ENCODE measurements at places on chromosomes 4 and X. TPM values are rescaled to one million over a fixed set of nuclear protein-coding genes. Genes with fewer than 3 reads are reported as not detected.

The TRIM2 gene
- 52.4 TPM for total RNA-seq

The LUZP4 gene
- total RNA-seq: not detected

The FGF16 gene
- total RNA-seq: not detected

- H3K27ac ChIP-seq: no peak overlapping the region
- H3K27me3 ChIP-seq: no peaks in the 10 kb centered on the region
- no peak for DNase-seq
- H3K36me3 ChIP-seq: no peaks in the 10 kb centered on the region
Observed at GRCh38 chr4:2321279-2322196, 59.6 kb upstream of the MXD4 start.

DNA sequence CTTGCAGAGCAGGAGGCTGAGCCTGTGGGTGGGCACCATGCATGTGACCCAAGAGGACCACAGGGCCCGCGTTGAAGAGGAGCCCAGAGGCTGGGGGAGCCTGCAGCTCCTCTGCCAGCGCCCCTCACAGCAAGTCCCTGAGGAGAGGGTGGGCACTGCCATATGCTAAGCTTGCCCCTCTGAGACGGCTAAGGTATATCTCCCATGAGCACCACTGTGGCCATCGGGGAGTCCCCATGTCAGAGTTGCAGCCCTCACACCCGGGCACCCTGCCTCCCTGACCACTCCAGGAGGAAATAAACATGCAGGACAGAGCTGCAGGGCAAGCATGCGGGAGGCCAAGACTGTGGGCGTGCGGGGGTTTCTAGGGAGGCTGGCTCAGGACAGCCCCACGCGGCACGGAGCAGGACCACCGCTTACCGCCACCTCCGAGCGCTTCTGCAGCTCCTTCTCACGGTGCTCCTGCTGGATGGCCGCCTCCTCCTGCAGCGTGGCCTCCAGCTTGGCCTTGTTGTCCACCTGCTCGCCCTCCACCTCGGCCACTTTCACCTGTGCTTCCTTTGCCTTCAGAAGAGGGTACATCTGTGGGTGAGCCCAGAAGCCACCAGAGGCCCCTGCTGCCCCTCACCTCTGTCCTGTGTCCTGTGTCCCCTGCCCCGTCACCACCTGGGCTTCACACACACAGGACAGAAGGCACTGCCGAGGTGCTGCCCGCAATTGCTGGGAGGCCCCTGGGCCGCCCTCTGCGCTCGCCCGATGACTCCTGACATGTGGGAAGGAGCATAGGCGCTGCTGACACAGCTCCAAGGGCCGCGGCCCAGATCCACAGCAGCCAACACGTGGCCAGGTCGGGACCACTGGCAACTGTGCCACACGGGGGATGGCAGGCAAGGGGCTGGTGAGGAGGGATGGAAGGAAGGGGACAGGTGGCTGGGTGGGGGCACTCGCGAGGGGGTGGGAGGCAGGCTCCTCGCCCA lies 29.8 kb downstream of the FGFR3 start:
- H3K4me1 ChIP-seq: no peaks in the 10 kb centered on the region
- DNase-seq: no peak
- no peak overlapping the region for H3K27ac ChIP-seq
- no peaks in the 10 kb centered on the region for H3K27me3 ChIP-seq
- no peak overlapping the region for H3K4me3 ChIP-seq

DNA sequence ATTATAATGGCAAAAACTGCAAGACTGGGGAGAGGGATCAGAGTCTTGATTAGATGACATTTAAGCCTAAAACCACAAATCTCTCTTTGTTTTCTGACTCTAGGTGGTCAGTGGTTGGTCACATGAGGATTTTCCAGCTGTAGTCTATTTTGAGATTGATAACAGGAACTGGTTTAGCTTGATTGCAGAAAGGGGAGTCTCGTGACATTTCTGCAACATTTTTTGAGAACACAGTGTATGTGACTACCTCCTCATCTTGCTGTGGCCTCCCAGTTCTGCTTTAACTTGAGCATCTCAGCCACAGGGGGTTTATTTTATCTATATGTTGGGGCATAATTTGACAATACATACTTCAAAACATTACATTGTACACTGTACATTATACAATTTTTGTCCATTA lies 726.4 kb upstream of the MAGEB2 start:
- H3K4me3 ChIP-seq: no peak overlapping the region
- H3K27me3 ChIP-seq: no peaks in the 10 kb centered on the region
- no peak overlapping the region for H3K27ac ChIP-seq
- no peak for DNase-seq

DNA sequence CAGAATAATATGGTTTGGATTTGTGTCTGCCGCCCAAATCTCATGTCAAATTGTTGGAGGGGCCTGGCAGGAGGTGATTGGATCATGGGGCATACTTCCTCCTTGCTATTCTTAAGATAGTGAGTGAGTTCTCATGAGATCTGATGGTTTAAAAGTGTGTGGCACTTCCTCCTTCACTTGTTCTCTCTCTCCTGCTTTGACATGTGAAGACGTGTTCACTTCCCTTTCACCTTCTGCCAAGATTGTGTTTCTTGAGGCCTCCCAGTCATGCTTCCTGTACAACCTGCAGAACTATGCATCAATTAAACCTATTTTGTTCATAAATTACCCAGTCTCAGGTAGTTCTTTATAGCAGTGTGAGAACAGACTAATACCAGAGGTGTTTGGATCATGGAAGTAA lies 325.7 kb upstream of the GIMD1 start:
- H3K36me3 ChIP-seq: no peaks in the 10 kb centered on the region
- no peak for DNase-seq
- no peak overlapping the region for H3K27ac ChIP-seq
- H3K4me1 ChIP-seq: no peaks in the 10 kb centered on the region

DNA sequence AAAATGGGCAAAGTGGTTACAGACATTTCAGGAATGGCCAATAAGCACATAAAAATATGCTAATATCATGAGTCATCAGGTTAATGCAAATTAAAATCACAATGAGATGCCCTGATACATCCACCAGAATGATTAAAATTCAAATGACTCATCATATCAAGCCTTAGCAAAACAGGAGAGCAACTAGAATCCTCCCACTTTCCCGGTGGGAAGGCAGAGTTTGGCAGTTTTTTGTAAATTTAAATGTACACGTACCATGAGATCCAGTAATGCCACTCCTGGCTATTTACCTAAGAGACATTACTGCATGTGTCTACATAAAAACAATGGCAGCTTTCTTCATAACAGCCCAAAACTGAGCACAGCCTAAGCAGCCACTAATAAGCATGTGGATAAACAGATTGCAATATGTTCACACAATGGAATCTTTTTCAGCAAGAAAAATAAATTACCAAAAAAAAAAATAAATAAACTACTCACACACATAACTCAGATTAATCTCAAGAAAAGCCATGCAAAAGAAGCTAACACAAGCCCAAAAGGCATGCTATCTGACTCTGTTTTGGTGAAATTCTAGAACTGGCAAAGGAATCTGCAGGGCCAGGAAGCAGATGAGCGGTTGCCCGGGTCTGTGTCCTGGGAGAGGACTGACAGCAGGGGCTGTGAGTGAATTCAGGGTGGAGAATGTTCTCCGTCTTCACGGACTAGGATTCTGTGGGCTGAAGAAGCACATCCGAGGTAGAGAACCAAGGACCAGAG lies 48.8 kb downstream of the AFAP1 start:
- no peaks in the 10 kb centered on the region for H3K27me3 ChIP-seq
- DNase-seq: no peak
- peak overlapping the region; percentile 59 for H3K27ac ChIP-seq
- H3K4me3 ChIP-seq: no peak overlapping the region
- H3K36me3 ChIP-seq: no peaks in the 10 kb centered on the region

DNA sequence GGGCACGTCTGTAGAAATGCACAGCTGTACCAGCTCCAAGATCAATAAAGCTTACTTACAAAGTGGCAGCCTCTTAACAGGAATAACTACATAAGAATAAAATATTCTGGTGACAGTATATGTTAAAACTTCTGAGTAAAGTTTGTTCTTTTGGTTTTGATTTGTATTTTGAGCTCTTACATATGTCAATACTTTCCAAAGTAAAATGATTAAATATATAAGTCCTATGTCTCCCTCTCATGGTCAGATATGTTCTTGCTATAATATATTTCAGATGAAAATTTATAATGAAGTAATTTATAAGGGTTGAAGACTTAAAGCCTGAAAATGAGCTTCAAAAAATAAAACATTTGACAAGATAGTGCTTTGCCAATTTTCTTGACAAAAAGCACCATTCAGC lies 254.4 kb downstream of the NPFFR2 start:
- no peaks in the 10 kb centered on the region for H3K27me3 ChIP-seq
- H3K36me3 ChIP-seq: no peaks in the 10 kb centered on the region
- no peak overlapping the region for H3K4me3 ChIP-seq
- no peaks in the 10 kb centered on the region for H3K4me1 ChIP-seq

GRCh38 chr4:151541389-151542071 lies 132.6 kb downstream of the FHIP1A start:
- H3K36me3 ChIP-seq: no peaks in the 10 kb centered on the region
- DNase-seq: no peak
- H3K27ac ChIP-seq: peak overlapping the region; percentile 71
- H3K27me3 ChIP-seq: no peaks in the 10 kb centered on the region

DNA sequence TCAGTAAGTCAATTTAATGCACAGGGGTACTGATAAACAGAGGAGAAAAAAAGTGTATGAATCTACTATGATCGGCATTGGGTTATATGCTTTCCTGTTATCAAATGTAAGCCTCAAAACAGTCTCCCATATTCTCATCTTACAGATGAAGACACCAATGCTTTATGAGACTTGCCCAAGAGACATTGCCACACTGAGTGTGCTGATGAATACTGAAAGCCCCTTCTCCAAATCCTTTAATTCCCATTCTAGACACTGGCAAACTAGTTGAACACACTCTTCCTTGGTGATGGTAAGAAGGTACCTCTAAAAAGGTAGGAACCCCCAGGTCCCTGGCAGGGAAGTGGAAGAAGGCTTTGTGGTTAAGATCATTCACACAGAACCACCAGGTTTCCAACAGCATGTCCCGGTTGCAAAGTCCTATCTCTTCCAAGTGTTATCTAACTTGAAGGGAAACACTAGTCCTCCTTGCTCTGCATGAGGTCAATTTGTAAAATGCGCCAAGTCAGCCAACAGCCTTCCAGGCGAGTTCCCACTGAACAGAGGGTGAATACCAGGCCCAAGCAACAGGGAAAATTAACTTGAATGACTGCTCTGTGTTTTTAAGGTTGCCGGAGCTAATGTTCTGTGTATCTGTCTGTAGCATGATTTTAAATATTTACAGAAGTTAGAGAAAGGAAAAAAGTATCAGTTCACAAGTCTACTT lies 5.1 kb downstream of the SETD7 start:
- H3K27me3 ChIP-seq: no peaks in the 10 kb centered on the region
- H3K4me3 ChIP-seq: no peak overlapping the region
- H3K27ac ChIP-seq: peak overlapping the region; percentile 13
- no peak for DNase-seq
- H3K4me1 ChIP-seq: no peaks in the 10 kb centered on the region
- no peaks in the 10 kb centered on the region for H3K36me3 ChIP-seq

GRCh38 chr4:40736910-40737309 lies 12.8 kb upstream of the NSUN7 start:
- H3K4me1 ChIP-seq: no peaks in the 10 kb centered on the region
- H3K27ac ChIP-seq: no peak overlapping the region
- no peak overlapping the region for H3K4me3 ChIP-seq
- DNase-seq: no peak

DNA sequence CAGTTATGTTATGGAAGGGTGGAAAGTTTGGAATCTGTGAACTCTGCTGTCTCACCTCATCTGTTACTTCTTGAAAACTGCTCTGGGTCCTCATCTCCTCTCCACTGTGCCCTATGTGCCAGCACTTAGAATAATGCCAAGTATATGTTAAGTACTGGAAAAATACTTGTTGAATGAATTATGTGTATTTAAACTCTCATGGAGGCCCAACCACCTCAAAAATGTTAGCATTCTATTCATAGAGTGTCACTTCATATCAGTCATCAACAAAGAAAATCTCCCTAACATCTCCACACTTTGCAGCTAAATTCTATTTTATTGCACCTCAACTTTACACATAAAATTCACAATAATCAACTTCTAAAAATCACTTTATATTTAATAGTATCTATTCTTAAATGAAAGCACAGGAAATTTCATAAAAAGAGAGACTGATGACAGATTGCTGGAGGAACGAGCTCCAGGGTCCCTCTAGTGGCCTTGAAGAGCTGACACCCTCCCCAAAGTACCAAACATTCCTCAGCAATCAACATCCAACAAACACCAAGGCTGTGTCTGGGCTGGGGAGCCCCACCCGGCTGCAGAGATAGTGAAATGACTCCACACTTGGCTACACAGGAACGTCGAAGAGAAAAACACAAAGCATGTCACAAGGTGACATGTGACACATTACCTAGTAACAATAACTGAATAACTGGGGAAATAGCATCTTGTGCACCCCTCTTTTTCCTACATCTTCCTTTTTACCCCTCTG lies 45.8 kb downstream of the SLC39A8 start:
- no peaks in the 10 kb centered on the region for H3K36me3 ChIP-seq
- DNase-seq: no peak
- no peak overlapping the region for H3K4me3 ChIP-seq
- H3K4me1 ChIP-seq: no peaks in the 10 kb centered on the region
- H3K27ac ChIP-seq: no peak overlapping the region
